Thoracic aorta (tissue), 2 donors: ENCODE measurements at places on chromosomes 5 and 9. TPM values are rescaled to one million over a fixed set of nuclear protein-coding genes. Genes with fewer than 3 reads are reported as not detected.

The ZBTB26 gene
- total RNA-seq, result 4.9 TPM

The SPATA31D4 gene
- total RNA-seq, result not detected

The ANXA2R gene
- 5.3 TPM for total RNA-seq

The SLC31A2 gene
- total RNA-seq, result 15.2 TPM

The PCDHB14 gene
- total RNA-seq, result 10.2 TPM

The CD14 gene
- total RNA-seq, result 96.6 TPM

The TMEM232 gene
- 13.3 TPM for total RNA-seq

The PHF24 gene
- 0.27 TPM for total RNA-seq

The FYB1 gene
- 29.8 TPM for total RNA-seq

The ADAMTS19 gene
- not detected for total RNA-seq

The LSM11 gene
- total RNA-seq, result 5.3 TPM

The TMEFF1 gene
- not detected for total RNA-seq

The SLC1A1 gene
- total RNA-seq, result 7.3 TPM

The PCSK5 gene
- total RNA-seq, result 41.2 TPM
